ENCODE measurements at places on chromosomes 7 and 10.
A peak's percentile ranks its signal among the peaks of the same experiment; 100 is the strongest.

DNA sequence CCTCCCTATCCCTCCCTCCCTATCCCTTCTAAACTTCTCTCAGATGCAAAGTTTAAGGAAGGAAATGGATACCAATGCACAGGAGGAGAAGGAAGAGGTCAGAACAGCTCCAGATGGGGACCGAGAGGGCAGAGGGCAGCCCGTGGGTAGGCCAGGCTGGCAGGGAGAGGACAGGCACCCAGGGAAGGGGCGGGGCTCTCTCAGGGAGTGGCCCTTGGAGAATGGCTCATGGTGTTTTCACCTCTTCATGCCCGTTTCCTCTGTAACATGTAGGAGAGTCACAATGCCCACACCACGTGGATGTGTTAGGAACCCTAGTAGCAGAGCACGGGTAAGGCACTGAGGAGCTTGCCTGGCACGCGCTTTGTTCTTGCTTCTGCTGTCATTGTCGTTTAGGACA is 264.5 kb downstream of the CELF2 start:
- DNase-seq: no peak

DNA sequence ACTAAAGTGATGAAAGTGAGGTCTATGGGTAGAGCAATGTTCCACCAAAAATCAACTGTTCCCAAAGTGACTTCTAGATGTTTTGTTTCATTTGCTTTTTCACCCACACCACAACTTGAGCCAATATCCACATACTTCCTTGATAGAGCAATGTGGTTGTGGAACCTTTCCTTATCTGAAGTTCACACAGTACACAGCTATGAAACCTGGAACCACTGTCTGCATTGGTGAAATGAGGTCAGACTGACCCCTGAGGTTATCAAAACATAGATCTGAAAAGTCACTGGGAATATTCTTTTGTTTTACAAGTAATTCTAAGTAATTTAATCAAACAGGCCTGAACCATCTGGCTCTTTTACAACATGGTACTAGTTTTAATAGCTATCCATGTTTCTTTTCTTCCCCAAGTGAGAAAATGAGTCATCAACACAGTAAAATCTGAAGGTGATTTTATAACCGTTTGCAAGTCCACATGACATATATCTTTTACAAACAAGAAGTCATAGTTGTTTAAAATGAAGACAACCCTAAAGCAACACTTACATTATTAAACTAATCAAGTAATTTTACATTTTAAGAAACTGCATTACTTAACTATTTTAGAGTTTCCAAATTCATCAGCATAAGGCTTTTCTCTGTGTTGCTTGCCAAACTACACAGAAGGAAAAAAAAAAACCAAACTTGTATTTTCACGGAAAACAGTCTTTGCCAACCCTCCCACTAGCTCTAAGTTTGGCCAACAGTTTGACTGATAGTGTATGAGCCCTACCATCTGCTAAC is 80.3 kb downstream of the LRRC17 start:
- DNase-seq: peak; percentile 79

- no peak for DNase-seq
Observed at GRCh38 chr7:84469034-84469433, 274.4 kb upstream of the SEMA3A start.

DNA sequence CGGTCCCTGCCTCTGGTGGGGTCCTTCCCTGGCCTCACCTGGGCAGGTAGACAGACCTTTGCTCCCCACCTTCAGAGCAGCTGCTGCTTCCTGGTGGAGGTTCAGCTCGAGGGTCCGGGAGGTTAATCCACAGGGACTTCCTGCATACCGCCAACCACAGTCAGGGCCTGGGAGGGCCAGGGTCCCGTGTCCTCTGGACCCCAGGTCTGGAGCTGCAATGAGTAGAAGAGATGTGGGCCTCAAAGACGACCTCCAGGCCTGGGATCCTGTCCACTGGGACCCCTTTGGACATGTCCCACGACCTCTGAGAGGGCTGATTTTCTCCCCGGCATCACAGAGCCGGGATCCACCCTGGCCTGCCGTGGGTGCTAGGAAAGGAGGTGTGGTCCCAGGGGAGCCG is 223.3 kb upstream of the TCERG1L start:
- no peak for DNase-seq

DNA sequence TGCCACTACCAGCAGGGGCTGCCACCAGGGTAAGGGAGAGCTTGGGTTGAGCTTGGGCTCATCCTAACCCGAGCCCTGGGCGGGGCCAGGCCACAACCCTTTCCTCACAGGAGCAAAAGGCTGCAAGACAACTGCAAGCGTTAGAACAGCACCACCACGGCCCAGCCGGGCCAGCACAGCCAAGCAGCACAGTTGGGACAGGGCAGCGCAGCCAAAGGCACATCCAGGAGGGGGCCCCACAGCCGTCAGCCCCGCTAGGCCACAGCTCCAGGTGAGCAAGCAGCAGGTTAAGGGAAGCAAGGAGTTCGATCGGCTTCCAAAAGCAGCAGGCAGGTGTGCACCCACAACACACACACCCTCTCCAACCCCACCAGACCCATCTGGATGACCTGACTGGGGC is 7.0 kb upstream of the NDST2 start:
- no peak for DNase-seq

DNA sequence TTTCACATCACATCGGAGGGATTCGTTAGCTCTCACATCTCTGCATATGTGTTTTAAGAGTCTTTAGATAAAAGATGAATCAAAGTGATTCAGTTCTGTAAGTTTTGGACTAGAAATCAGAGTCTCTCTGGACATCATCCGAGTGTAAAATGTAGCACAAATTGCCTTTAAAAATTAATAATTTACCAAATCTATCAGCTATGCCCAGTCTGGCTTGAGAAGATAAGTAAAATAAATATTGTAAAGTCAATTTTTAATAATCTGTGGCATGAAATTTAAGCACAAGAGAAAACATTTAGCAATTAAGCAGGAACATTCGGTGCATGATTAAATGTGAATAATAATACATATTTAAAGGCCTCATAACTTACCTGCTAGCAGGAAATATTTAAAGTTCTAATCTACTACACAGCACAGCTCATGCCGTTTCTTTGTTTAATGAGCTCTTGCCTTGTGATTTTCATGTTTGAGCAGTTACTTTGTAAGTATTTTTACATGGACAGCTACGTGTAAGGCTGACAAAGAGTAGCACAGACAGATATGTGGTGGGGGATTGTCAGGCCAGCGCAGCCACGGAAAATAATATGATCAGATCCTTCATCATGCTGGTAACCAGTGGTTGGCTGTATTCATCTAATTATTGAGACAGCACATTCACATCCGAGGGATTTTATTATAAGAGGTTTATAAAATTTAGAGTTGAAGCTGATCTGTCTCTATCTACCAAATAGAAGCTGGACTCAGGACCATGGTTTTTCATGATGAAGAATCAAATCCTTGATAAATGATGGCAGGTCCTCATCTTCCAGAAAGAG is 317.3 kb downstream of the ADARB2 start:
- DNase-seq: no peak
